CMK (cell line): ENCODE measurements at places on chromosomes 6 and 20.

- no peak for DNase-seq
Observed at GRCh38 chr6:162230147-162230752, 497.3 kb downstream of the PRKN start.

DNA sequence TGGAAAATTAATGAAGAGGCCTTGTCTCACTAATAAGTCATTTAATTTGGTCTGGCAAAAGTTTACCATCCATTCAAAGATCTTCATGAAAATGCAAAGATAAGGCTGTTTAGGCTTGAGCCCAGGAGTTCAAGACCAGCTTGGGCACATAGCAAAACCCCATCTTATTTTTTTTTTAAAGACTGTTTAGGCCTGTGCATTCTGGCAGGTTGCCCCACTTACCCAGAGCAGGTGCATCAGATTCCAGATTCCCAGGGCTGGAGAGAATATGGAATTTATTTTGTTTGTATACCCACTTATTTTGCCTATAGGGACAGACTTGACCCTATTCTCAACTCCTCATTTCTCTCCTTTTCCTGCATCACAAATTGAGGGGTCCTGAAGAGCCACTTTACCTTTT is 5.7 kb downstream of the FOXO3 start:
- DNase-seq = no peak

DNA sequence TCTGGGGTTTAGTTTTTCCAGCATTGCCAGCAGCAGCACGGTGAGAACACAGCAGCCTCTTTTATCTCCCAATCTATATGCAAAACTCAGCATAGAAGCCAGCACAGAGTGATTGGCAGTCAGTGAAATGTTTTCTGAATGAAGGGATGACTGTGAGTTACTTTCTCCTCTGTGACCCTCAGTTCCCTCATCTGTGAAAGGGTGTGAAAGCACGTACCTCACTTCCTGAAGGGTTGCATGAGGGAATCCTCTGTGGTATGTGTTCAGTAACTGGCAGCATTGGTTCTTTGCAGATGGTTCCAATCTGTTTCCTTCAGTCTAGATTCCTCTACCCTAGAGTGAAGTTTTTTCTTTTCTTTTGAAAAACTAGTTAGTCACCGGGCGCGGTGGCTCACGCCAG is 40.0 kb downstream of the EFCAB8 start:
- DNase-seq = no peak

DNA sequence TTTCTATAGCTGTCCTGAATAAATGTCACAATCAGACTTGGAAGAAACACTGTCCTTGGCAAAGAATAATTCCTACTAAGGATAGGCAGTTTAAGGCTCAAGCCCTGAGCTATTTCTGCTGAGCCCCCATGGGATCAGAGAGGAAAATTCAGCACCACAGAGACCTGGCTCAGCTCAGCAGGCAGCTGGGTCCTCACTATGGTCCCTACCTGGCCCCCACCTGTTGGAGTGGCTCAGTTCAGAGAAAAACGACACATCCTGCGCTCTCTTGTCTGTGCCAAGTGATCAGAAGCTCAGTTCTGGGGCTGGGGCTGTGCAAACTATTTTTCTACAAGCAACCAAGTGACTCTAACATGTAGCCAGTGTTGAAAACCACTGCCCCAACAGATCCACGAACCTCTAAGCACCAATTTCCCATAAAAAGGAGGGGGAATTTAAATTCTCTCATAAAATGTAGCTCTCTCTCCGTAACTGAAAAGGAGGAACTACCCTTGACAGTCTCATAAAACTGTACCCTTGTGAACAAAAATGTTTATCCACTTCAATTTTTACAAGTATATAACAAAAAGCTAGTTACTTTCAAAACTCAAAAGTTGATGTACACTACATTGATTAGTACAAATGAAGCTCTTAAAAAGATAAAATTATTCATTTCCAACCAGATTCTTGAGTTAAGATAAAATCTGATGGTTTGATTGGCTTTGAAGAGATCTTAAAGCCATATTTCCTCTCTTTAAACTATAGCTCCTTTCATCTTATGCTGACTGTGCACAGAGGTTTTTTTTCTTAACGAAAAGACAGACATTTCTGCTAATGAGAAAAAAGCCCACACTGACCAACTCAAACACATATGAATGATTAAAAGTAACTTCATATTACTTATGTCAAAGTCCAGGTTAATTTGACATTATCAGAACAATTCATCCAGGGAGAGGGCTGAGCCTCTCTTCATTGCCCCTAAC is 52.0 kb downstream of the KIF13A start:
- DNase-seq = no peak

DNA sequence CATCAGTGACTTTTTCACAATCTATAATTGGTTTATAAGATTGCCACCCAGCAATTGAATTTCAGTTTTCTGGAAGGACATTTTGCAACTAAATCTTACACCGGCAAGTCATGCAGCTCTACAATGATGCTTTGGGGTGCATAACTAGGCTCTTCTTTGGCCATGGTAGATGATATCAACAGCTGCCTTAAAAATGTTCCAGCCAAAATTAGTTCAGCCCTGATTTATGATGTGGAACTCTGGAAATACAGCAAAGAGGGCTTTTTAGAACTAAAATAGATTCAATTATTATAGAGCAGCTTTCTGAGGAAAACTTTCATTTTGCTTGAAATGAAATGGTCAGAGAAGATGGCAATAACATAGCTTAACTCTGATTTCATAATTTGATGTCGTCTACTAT is 18.4 kb upstream of the MCM9 start:
- no peak for DNase-seq

DNA sequence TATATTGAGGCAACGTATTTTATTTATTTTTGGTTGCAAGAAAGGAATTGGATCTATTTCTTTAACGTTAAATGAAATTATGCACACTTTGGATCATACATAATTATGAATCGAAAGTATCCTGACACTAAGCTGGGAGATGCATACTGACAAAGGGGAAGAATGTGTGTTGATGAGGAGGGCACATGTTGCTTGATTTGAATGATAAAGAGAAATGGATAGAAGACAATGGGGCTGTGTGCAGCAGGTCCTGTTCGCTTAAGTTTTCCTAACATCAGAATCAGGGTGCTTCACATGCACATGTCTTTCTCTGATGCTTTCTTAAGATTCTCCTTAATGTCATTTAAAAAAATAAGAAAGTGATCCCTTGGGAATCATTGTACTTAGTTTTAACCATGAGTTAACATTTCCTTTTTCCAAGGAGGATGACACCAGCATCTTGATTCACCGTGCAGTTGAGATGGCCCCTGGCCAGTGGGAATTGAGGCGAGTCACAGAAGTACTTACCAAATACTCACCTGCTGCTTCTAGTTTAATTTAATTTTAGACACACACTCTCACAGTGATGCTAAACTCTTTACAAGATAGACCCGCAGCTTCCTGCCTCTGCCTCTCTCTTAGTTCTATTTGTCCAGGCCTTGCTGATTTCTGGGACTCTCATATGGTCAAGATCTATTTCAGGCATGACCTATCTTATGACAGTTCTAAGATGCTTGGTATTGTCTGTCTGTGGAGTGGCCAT is 116.5 kb downstream of the CLIC5 start:
- no peak for DNase-seq

DNA sequence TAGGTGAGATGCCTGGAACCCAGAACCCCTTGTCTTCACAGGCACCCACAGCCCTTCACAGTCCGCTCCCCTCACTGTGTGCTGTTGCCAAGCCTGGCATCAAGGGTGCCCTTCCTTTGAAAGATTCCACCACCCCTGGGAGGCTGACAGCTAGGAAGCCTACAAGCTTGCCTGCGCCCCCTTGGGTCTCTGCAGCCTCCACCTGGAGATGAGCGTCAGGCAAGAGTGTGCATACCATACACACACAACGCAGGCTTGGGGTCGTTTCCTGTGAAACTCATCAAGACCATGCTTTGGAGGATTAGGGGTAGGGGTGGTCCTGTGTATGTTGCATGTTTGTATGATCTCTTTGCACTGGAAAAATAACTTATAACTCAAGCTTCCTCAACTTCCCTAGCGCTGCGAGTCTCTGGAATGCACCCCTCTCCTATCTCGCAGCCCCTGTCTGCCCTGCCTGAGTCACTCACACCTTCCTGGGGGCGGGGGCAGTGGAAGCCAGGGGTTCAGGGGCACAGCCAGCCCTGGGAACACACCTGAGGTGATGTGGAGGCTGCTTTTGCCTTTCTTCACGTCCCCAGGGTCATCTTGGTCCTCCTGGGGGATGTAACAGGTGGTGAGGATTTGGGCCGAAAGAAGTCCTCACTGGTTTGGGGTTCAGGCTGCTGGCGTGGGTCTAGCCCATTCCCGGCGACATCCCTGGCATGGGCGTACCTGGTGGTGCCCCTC is 67.2 kb downstream of the SSR1 start:
- DNase-seq = no peak

GRCh38 chr6:139939189-139939979 is 564.9 kb upstream of the CITED2 start:
- DNase-seq = no peak

- DNase-seq = no peak
Observed at GRCh38 chr6:123467392-123467791, 169.4 kb downstream of the TRDN start.

DNA sequence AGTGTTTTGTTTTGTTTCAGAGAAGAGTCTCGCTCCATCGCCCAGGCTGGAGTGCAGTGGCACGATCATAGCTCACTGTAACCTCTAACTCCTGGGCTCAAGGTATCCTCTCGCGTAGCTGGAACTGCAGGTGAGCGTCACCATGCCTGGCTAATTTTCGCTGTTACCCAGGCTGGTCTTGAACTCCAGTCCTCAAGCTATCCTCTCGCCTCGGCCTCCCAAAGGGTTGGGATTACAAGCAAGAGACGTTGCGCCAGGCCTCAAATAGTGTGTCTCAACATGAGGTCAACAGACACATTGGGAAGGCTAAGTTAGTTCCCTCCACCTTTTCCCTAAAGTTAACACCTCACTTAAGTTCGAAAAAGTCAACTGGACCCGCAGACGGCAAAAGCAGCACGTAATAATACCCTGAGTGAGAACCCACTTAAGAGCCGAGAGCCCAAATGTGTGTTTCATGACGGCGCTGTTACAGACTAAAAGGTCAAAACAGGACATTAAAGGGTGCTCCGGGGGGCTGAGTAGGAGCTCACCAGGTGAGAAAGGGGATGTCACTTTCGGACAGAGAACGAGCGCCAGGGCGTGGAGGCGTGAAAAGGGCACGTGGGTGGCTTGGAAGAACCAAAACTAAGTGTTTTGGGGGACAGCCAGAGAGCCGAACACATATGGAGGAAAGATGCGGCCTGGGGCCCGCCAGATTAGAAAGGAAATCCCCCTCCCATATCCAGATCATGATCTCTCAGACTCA is 499 bp downstream of the TTI1 start:
- DNase-seq = no peak

DNA sequence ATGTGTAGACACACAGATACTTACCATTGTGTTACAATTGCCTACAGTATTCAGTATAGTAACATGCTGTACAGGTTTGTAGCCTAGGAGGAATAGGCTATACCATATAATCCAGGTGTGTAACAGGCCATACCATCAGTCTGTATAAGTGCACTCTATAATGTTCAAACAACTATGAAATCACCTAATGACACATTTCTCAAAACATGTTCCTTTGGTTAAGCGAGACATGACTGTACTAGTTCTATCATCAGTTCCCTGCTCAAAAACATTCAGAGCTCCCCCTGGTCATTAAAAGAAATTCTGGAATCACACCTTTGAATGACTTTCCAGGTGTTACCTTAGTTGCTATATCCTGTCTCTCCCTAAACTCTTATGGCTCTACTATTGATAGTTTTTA is 70.4 kb upstream of the SLC2A12 start:
- no peak for DNase-seq

DNA sequence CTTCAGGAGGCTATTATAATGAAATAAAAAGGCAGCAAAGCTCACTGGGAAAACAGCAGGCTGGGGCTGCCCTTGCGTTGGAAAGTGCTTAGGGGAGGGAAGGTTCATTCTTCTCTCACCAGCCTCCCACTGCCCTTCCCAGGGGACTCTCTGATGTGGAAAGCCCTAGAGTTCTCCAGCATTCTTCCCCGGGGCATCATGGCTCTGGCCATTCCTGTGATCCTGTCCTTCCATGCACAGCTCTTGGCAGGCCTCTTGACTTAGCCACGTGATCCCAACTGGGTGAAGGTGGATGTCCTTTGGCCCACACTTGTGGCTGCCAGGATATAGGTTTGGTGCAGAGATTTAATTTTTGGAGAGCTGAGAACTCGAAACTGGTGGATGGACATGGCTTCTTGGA is 58.0 kb upstream of the ZNF831 start:
- DNase-seq = no peak

DNA sequence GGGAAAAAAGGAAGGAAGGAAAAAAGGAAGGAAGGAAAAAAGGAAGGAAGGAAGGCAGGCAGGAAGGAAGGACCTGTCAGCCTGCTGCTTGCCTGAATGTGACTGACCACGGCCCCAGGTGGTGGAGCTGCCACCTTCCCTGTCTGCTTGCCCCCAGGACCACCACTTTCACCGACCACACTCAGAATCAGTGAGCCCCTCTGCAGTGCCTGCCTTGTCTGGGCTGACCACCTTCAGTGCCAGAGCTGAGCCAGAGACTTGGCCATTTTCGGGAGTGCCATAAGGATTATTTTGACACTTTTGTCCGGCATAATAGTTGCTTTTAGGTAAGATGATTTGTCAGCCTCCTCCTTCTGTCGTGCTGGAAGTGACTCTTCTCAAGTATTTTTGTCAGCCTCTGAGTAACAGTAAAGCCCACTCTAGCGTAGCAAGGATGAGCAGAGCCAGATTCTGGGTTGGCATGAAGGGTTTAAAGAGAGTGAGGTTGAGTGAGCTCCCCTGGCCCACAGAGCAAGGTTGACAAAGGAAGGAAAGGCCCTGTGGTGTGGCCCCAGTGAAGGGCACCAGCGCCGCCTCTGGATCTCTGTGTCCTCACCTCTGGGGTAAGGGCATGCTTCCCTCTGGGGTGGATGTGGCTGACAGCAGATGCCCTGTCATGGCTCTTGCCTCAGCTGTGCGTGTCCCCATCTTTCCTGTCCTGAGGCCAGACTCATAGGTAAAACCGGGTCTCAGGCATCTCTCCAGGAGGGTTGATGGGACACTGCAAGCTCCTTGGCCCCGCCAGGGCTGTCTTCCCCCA is 214.7 kb upstream of the FOXQ1 start:
- DNase-seq = no peak

DNA sequence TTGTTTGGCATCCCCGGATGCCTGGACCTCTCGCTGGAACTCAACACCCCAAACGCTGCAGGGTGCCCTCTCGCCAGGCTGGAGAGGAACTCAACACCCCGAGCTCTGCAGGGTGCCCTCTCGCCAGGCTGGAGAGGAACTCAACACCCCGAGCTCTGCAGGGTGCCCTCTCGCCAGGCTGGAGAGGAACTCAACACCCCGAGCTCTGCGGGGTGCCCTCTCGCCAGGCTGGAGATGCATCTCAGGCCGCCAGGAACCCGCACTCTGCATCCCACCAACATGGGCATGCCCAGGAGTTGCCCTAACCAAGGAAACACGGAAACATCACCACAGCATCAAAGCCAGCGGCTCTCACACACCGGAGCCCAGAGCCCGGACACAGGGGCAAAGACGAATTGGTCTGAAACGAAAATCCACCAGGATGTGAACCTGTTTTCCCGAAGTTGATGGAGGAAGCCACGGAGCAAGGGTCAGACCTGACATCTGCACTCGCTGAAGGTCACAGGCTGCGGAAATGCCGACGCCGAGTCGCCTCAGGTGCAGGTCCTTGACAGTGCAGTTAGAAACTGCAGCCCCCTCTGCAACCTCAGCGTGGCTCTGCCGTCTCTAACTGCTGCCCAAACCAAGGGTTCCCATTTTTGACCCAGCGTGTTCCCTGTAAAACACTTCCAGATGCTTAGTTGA is 37.5 kb downstream of the DLL1 start:
- no peak for DNase-seq

- DNase-seq = no peak
Observed at GRCh38 chr6:169663468-169663867, 38.4 kb downstream of the WDR27 start.

GRCh38 chr6:147660334-147661311 is 152.1 kb downstream of the SAMD5 start:
- DNase-seq = no peak
